ENCODE measurements at places on chromosomes 1 and 21.

DNA sequence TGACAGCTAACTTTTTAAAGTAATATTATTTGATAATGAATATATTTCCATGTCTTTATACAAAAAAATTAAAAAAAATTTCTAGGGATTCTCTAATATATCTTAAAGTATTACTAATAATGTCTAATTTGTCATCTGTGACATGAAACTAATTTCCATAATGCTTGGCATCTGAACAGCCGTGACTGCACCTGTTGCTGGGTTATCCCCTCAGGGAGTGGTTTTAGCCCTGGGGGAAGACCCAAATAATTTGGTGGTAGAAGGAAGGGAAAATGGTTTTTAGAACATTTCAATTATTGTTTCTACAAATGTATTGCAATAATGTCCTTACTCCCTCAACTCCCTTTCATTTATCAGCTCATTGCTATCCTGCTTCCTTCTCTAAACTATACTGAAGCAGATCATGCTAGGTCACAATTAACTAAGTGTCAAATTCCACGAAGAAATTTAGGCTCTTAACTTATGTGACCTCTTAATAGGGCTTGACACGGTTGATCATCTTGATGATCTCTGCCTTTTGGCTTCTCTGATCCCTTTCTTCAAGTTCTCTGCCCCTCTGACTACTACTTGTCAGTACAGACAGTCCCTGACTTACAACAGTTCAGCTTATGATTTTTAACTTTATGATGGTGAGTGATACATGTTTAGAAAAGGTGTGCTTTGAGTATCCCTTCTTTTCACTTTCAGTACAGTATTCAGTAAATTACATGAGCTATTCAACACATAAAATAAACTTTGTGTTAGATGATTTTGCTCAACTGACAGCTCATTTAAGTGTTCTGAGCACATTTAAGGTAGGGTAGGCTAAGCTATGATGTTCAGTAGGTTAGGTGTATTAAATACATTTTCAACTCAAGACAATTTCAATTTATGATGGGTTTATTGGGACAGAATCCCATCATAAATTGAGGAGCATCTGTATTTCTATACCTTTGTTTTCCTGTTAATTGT is 26.4 kb upstream of the DPH5 start:
- DNase-seq, result no peak

DNA sequence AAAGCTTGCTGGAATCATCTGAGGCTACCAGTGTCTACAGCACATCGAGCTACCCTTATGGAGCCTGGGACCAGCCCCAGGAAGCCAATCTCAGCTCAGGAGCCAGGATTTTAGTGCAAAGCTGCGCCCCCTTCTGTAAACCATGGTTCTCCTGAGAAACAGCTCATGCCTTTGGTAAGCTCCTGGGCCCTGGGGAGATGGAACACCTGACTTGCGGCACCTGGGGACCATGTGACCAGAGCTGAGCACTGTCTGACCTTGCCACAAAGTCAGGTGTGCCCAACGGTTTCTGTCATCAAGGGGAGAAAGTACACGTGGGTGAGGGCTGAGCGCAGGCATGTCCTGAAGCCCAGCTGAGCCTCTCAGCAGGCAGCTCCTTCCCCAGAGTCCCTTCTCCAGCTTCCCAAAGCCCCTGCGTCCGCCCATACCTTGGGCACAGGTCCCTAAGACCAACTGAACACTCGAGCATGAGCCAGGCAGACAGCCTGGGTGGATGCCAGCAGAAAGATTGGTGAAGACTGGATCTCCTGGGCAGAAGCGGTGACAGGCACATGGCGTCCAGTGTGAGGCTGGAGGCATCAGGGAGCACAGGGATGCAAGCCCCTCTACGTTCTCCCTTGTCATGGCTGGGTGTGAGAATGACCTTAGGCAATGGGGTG is 57.9 kb upstream of the TENT5B start:
- no peak for DNase-seq

- no peak for DNase-seq
Measured at GRCh38 chr1:147185432-147185831, 13.2 kb upstream of the PRKAB2 start.

GRCh38 chr1:206859082-206859521 is 6.3 kb upstream of the IL20 start:
- DNase-seq, result no peak

- DNase-seq, result no peak
Measured at GRCh38 chr1:112006416-112007025, 17.1 kb upstream of the KCND3 start.

DNA sequence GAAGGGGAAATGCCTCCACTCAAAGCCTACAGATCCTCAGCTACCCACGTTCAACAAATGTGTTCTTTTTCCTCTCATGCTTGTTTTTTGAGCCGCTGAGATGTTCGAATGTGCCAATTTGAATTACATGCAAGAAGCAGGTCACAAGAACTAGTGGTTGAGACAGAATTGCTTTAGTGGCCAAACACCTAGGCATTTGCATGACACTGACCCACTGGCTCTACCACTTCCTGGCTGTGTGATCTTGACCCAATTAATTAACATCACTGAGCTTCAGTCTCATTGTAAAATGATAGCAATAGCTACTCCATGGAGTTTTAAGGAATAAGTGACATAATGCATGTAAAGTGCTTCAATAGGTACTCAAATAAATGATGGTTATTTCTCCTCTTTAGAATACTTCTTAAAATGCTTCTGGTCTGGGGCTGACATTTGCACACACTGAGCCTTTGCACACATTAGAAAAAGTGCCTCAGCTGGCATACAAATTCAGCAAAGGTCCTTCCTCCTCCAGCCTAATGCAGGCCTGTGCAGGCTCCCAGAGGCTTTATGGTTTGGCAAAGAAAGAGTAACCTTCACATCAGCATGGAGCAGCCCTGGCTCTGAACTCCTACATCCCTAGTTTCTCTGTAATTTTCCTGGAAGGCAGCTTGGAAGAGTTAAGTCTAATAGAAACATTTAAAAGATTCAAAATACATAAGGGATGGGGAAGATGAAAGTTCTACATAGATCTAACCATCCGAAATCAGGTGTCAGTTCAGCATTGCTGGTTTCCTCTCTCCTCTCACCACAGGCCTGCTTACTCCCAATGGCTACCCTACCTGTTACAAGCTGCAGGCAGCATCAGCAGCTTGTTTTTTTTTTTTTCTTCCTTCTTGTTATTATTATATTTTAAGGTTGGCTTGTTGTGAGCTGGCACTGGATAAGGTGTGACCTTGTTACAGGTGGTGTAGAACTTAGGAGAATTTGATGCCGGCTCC is 107.4 kb downstream of the TBX19 start:
- no peak for DNase-seq
